ENCODE measurements at places on chromosomes 6 and 20.

DNA sequence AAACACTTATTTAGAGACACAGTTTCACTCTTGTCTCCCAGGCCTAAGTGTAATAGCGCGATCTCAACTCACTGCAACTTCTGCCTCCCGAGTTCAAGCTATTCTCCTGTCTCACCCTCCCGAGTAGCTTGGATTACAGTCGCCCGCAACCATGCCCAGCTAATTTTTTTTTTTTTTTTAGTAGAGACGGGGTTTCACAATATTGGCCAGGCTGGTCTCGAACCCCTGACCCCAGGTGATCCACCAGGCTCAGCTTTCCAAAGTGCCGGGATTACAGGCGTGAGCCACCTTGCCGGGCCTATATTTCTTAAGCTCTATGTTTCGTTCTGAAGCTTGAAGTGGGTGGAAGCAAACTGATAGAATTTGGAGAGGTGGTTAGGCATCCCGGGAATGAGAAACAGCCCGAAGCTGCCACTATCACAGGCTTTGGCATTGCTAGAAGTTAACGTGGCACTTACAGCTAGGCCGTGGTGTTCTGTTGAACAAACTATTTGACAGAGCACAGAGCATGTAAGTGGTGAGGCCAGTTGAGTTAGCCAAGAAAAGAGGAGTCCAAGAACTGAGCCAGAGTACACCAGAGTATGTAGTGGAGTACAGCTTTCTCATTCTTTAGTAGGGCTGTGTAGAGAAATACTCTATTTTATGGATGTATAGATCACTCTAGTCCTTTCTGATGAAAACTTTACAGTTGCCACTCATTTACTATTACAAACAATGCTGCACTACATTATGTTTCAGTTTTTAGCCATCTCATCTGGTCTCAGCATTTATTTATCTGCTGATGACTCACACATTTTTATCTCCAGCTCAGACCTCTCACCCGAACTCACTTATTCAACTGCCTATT, 62.0 kb upstream of the HFE start:
- no peak for DNase-seq

DNA sequence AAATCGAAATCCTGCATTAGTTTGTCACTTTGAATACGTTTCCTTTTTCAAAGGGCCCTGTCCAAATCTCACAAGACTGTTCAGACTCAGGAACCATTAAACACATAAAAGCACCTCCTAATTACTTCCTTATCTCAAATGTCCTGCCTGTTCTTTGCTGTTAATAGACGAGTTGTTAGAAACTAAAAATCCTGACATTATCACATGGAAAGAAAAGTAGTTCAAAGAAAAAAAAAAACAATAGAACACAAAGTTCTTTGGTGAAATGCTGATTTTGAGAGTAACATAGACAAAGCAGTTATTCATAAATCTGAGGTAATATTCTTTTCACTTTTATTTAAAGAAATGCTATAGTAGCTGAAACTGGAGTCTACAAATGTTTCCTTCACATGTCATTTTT, 12.1 kb upstream of the TAB2 start:
- DNase-seq, result no peak

DNA sequence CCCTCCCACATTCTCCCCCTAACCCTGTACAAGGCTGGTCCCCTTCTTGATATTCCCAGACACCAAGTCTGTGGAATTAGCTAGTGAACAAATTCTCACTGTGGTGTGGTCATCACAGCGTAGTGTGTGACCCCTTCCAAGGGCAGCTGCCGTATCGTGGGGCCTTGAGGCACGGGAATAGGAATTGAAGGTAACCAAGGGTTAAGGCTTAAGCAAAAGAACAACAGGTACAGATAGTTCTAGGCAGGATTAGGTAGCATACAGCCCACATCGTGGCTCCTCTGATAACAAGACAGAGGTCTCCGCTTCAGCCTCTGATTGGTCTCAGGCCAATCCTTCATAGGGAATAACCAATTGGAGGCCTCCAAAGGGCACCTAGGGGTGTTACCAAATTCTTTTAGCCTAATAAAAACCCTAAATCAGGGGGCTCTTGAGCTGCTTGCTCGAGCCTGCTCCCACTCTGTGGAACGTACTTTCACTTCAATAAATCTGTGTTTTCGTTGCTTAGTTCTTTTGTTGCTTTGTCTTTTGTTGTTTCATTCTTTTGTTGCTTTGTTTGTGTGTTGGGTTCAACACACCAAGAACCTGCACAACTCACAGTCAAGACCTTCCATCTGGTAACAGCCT, 64.7 kb downstream of the GPR6 start:
- no peak for DNase-seq

- no peak for DNase-seq
Measured at GRCh38 chr20:44990425-44990824, 24.1 kb downstream of the STK4 start.

DNA sequence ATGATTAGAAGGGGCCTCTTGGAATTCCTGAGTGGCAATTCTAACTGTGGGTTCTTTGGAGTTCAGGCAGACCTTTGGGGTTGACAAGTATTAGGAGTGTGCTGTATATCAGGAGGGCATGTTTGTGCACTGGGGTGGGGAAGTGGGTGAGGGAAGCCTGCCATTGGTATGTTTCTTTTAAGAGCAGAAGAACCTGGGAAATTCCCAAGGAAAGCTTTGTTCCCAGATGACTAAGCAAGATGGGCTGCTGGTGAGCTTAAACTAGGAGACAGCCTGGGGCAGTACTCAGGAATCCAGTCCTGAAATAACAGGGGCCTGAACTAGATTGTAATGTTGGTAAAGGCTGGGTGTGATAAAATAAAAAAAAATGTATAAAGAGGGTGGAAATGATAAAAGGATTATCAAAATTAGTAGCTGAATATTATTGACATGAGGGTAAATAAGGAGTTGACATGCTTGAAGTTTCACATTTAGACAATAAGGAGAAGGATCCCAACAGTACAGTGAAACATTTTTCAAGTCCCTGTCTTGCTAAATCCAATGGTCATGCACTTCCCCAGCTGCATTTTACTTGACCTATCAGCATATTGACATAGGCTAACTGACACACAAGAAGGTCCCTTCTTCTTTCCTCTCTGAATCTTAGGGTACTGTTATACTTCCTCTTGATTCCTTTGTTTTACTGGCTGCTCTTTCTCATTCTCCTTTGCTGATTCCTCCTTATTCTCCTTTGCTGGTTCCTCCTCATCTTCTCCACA, 18.4 kb upstream of the IFNGR1 start:
- DNase-seq, result peak; percentile 34

DNA sequence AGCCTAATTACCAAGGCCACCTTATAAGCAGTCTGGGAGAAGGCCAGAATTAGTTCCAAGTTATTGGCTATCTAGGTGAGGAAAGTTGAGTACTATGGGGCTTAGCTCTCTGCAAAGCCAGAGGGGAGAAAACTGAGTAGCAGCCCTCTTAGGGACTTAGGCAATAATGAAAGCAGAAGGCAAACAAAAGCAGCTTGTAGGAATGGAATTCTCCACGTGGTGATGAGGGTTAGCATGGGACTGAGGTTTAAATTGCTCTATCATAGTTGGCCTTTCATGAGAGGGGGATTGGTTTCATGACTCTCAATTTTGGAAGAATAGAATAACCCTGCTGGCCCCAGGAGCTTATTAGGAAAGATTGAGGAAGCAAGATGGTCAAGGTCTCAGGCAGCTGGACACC, 7.0 kb upstream of the UBE2J1 start:
- no peak for DNase-seq

DNA sequence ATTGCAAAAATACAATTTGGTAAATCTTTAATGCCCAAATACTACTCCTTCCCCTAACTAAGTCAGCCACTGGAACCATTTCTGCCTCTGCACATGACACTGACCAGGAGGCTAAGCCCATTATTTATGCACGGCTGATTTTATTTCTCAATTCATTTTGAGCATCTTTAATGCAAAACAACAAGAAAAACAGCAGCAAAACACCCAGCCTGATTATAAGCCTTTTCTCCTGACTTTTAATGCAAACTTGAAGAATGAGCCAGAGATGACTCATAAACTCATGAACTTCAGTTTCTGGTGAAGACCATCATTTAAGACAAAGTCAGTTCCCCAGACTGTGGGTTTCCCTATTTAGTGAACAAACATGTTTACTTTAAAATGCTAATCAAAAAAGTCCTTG, 51.6 kb downstream of the CYP24A1 start:
- DNase-seq, result no peak

GRCh38 chr6:167099707-167100106, 23.2 kb upstream of the CCR6 start:
- DNase-seq, result no peak

DNA sequence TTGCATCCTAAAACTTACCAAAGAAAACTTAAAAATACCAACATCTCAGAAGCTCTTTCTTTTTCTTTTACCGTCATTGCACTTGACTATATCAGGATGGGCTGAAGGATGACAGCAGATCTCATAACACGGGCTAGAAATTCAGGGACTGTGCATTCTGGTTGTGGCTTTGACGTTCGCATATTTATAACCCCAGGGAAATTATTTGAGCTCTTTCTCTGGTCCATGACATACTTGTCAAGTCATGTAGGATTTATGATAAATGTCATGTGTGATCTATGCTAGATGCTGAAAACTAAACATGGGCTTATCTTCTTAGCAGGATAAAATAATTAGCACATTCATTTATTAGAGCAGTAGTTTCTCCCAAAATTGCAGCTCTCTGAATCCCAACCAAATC, 74.4 kb upstream of the SAMD5 start:
- DNase-seq, result no peak

DNA sequence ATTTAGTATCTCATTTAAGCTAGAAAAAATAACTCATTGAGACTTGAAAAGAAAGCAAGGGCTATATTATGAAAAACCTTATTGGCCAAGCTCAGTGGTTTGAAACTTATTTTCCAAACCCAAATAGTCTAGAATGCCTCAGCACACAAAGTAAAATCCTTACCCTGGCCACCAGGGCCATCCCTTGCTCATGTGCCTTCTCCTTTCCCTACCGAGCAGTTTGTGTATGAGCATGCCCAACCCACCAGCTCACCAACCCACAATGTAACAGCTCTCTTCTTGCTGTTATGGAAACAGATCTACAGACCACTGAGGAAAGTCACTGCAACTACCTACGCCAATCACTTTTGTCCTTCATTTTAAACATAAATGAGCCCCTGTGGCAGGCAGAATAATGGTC, 79.6 kb upstream of the CARMIL1 start:
- DNase-seq, result no peak

DNA sequence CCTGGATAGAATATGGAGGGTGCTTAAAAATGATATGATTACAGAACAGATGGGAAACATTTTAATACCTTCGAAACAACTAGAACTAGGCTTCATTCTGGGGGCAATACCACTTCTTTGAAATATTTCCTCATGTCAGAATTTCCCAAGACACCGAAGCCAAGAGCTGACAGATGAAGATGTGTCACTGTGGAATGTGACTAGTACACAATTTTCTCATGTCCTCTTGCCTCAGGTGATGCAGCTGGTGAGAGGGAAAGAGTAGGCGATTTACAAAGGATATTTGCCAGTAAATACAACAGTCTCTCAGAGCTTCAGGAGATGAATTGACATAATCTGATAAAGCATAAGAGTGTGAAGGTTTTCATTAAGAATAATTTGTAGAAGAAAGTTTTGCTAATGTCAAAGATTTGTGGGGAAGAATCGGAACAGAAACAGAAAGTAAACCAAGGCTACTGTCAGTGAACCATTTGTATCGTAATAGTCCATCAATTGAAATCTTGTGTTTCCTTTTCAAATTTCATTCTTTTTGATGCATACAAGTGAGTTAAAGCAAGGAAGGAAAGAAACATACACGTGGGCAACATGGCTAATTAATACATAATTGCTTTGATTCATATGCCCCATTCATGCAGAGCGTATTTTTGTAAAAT, 164.7 kb upstream of the CCN2 start:
- no peak for DNase-seq

DNA sequence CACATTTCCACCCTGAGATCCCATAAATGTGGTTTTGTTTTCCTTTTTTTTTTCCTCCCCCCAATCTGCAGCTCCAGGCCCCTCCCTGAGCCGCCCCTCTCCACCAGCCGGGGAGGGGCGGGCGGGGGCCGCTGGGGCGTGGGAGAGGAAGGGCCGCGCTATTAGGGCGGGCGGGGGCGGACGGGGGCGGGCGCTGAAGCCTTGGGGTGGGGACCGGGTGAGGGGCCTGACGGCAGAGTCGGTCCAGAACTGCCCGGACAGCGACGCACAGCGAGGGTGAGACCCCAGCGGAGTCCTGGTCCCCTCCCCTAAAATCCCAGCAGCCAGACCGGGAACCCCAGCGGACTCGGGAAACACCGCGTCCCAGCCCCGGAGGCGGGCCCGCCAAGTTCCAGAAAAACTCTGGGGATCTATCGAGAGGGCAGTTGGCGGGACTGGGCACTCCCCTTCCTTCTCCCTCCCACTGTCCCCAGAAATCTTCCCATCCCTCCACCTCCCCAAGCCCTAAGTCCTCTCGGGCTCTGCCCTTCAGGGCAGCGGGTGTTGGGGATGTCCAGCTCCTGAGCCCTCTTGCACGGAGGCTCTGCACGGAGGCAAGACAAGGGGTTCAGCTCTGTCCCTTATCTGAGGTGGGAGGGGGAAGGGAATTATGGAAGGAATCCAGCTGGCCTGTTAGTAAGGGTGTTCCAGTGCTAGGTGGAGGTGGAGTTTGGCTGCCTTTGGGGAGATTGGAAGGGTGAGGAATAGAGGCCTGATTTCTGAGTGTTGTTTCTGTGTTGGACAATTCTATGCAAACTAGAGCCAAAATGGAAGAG, at the start of gene PRICKLE4:
Gene PRICKLE4 (plus strand): TSS at position 232 of the 815 bp plus-strand sequence. CDS start 2,692 bp downstream, outside the sequence.
- peak; percentile 74 for DNase-seq

DNA sequence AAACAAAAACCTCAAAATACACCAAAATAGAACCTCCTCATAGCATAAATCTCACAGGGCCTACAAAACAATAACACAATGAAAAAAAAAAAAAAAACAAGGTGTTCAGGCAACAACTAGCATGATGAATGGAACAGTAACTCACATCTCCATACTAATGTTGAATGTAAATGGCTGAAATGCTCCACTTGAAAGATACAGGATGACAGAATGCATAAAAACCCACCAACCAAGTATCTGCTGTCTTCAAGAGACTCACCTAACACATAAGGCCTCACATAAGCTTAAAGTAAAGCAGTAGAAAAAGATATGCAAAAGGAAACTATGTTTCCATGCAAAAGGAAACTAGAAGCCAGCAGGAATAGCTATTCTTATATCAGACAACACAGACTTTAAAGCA, 121.3 kb downstream of the CDK19 start:
- no peak for DNase-seq

- DNase-seq, result no peak
Measured at GRCh38 chr20:36924167-36925045, 27.1 kb downstream of the SAMHD1 start.

All from colonic mucosa (tissue), 4 donors.